Thoracic aorta (tissue), 2 donors: ENCODE measurements at places on chromosomes 6 and 20.

GRCh38 chr20:39857187-39857586 lies 831.8 kb downstream of the MAFB start:
- no peak overlapping the region for H3K4me3 ChIP-seq
- H3K4me1 ChIP-seq = no peaks in the 10 kb centered on the region
- no peak for DNase-seq
- no peaks in the 10 kb centered on the region for H3K36me3 ChIP-seq

- no peaks in the 10 kb centered on the region for H3K36me3 ChIP-seq
- no peak overlapping the region for H3K27ac ChIP-seq
- H3K4me3 ChIP-seq = no peak overlapping the region
Observed at GRCh38 chr6:9409126-9409525, 973.8 kb upstream of the SLC35B3 start.

GRCh38 chr6:6436946-6437345 lies 116.5 kb upstream of the F13A1 start:
- no peak overlapping the region for H3K4me3 ChIP-seq
- H3K27me3 ChIP-seq = no peaks in the 10 kb centered on the region
- no peaks in the 10 kb centered on the region for H3K36me3 ChIP-seq
- DNase-seq = no peak
- no peaks in the 10 kb centered on the region for H3K4me1 ChIP-seq

- peaks cover 2% of the 10 kb centered on the region for H3K4me1 ChIP-seq
- no peak overlapping the region for H3K4me3 ChIP-seq
- H3K36me3 ChIP-seq = no peaks in the 10 kb centered on the region
- H3K27me3 ChIP-seq = no peaks in the 10 kb centered on the region
- DNase-seq = no peak
Observed at GRCh38 chr6:56695702-56696101, 53.0 kb upstream of the DST start.

DNA sequence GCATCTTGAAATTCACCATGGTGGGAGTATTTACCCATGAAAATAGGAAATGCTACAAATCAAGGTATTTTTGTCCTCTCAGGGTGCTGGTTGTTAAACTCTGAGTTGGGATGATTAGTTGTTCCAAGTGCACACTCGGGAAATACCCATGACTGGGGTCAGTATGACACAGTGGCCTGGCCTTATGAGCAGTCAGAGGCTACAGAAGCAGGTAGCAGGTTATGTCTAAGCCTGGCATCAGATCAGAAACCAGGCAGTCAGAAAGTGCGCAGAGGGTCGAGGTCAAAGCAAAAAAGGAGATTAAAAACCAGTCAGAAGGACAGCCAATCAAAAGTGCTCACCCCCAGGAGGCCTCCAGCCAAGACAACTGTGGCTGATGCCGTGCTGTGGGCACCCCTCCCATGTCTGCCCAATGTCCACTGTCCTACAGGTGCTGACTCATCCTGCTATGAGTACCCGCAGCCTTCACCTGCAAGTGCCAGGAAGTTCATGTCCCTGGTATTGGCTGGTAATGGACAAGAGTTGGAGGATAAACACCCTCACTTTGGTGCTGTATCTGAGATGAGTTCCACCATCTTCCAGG lies 117.4 kb upstream of the SLC24A3 start:
- H3K36me3 ChIP-seq = no peaks in the 10 kb centered on the region
- no peak overlapping the region for H3K4me3 ChIP-seq
- no peaks in the 10 kb centered on the region for H3K4me1 ChIP-seq
- no peak for DNase-seq
- H3K27me3 ChIP-seq = no peaks in the 10 kb centered on the region

DNA sequence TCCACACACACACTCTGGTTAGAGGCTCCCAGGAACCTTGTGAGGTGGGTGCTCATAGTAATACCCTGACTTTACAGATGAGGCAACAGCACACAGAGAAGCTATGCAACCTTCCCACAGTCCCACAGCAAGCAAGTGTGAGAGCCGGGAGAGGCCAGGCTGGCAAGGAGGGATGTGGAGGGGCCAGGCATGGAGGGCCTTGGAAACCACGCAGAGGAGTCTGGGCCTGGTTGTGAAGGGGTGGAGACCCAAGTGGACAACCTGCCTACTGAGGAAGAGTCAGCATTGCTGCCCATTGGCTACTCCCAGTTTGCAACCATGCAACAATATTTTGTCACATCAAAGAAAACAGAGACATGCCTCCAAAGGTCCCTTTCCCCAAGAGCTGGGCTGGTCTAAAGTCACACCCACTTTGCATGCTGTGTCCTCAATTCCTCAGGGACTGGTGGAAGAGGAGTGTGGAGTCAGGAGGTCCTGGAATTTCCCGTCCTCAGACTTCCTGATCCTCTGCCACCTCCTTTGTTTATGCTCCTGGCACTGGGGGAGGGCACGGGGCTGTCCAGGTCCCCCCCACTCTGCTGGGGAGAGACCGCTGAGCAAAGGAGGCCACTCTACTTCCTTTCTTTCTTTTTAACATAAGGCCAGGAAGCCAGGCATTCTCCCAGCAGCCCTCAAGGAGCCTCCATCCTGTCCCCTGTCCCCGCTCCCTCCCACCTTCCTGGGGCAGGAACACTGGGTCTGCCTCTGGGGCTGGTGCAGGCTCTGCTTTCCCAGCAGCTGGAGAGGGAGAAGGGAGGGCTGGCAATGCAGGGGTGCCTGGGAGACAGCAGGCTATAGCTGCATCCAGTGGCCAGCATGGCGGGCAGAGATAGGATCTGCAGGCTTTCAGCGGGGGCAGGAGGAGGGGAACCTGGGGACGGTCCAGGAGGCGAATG lies 68.3 kb downstream of the NOL4L start:
- H3K27me3 ChIP-seq = no peaks in the 10 kb centered on the region
- DNase-seq = no peak
- no peak overlapping the region for H3K27ac ChIP-seq
- H3K4me1 ChIP-seq = no peaks in the 10 kb centered on the region
- H3K4me3 ChIP-seq = no peak overlapping the region
- no peaks in the 10 kb centered on the region for H3K36me3 ChIP-seq
